ENCODE measurements at places on chromosomes 2 and 18.

DNA sequence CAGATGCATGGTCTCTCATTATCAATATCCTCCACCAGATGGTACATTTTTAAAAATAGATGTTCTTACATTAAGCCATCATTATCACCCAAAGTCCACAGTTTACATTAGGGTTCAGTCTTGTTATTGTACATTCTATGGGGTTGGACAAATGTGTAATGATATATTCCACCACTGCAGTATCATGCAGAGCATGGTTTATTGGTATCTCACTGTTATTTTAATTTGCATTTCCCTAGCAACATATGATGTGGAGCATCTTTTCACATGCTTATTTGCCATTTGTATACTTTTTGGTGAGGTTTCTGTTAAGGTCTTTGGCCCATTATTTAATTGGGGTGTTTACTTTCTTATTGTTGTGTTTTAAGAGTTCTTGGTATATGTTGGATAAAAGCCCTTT lies 95.7 kb downstream of the PTH2R start:
- DNase-seq = no peak

DNA sequence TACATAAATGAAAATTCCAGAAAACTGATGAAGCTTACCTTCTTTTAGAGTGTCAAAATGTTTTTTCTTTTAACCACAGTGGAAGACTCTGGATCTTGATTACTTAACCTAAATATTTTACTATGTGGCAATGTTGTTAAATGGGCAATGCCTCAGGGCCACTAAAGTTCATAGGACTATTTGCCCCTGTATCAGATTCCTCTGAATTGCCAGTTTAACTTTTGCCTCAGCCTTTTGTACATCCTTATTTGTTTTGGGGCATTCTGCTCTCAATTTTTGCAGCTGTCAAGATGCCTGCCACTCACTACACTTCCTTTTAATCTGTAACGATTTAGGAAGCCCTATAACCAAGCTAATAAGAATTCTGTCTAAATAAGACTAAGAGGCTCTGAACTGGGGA lies 31.7 kb upstream of the SERTAD2 start:
- DNase-seq = no peak

GRCh38 chr2:60352491-60353405 lies 200.7 kb downstream of the BCL11A start:
- DNase-seq = no peak

GRCh38 chr2:196012314-196012713 lies 56.3 kb downstream of the DNAH7 start:
- no peak for DNase-seq

DNA sequence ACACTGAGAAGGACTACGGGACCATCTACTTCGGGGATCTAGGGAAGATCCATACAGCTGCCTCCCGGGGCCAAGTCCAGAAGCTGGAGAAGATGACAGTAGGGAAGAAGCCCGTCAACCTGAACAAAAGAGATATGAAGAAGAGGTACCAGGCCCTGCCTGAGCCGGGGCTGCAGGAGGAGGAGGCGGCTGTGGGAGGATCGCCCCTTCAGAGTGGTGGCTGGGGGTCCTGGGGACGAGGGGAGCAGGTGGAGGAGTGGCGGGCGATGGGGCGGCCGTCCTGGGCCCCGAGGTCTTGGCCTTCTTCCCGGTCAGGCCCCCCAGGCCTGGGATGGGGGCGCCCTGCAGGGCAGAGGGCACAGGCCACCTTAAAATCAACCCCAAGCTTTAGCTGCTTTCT lies 524 bp downstream of the ANKRD30B start:
- DNase-seq = no peak

- DNase-seq = no peak
Measured at GRCh38 chr18:66346833-66347588, 256.9 kb downstream of the CDH19 start.

GRCh38 chr2:118431997-118432396 lies 343.7 kb downstream of the INSIG2 start:
- DNase-seq = no peak

DNA sequence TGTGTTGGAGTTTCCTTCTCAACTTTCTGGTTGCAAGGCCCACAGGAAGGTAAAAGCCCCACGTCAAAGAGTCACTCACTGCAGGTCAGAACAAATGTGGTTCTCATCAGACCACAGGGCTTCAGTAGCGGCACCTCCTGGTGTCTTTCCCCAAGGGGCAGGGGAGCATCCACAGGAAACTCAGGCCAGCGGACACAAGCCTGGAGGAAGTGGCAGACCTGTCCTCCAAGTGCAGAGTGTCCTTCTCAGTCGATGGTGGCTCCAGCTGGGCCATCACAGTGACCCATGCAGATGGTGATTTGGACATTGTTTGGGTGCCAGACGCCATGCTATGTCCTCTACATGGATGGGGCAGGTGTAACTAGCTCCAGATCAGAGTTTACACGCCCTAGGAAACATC lies 84.9 kb downstream of the ACKR3 start:
- DNase-seq = no peak

GRCh38 chr18:36323421-36323820 lies 25.9 kb downstream of the FHOD3 start:
- no peak for DNase-seq

DNA sequence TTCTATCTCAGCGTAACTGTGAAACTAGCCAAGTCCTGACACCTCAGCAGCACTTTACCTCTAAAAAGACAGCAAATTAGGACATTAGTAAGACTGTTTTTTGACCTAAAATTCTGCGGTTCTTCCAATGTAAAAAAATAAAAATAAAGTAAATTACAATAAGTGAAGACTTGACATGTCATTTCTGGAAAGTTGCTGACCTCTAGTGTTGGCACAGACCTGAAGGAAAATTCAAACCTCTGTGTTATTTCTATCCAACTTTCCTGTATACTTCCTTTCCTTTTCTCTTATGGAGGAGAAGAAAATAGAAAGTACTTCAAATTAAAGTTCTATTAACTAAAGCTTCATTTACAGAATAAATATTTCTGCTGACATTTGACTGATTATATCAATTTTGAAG lies 110.6 kb downstream of the TMEM182 start:
- DNase-seq = no peak
